Epithelial cell of alveolus of lung (primary cell): ENCODE measurements at places on chromosomes 3 and 15. TPM values are rescaled to one million over a fixed set of nuclear protein-coding genes. Genes with fewer than 3 reads are reported as not detected.

The SPINK8 gene
- total RNA-seq, result not detected in 2 replicates

The C3orf49 gene
- total RNA-seq, result not detected in 2 replicates

The RASL12 gene
- total RNA-seq, result 39.0 and 131 TPM in 2 replicates

The GREM1 gene
- 96.8 and 140 TPM in 2 replicates for total RNA-seq

The KLHL40 gene
- not detected in 2 replicates for total RNA-seq

The MYZAP gene
- 0.72 and 0.78 TPM in 2 replicates for total RNA-seq

The TERC gene
- total RNA-seq, result 234 and 424 TPM in 2 replicates

The MAP6D1 gene
- 1.4 and 3.5 TPM in 2 replicates for total RNA-seq

The SMCO1 gene
- not detected in 2 replicates for total RNA-seq

The DHX36 gene
- 22.0 and 33.5 TPM in 2 replicates for total RNA-seq

The GOLGA6D gene
- not detected in 2 replicates for total RNA-seq

The USP3 gene
- total RNA-seq, result 26.5 and 55.8 TPM in 2 replicates

The TAGLN3 gene
- total RNA-seq, result 3.2 TPM in 1 of 2 replicates, not detected in the other

The QARS1 gene
- 316 and 341 TPM in 2 replicates for total RNA-seq

The CHRNA3 gene
- not detected in 2 replicates for total RNA-seq

The PCSK6 gene
- 0.32 and 1.9 TPM in 2 replicates for total RNA-seq

The FOXB1 gene
- total RNA-seq, result not detected in 2 replicates

The PPP1R14D gene
- total RNA-seq, result not detected in 2 replicates

The ITGA11 gene
- total RNA-seq, result 2.0 and 16.5 TPM in 2 replicates

The POC1A gene
- total RNA-seq, result 4.1 and 8.7 TPM in 2 replicates

The ANP32A gene
- 63.4 and 65.7 TPM in 2 replicates for total RNA-seq

The TLR9 gene
- total RNA-seq, result not detected in 2 replicates

The TIGIT gene
- not detected in 2 replicates for total RNA-seq

The CCNDBP1 gene
- 36.7 and 55.6 TPM in 2 replicates for total RNA-seq

The CCK gene
- 3.2 and 5.9 TPM in 2 replicates for total RNA-seq

The RASGRF1 gene
- total RNA-seq, result not detected in 2 replicates

The ACAD9 gene
- 21.2 and 33.7 TPM in 2 replicates for total RNA-seq

The CEP97 gene
- total RNA-seq, result 6.5 and 10.1 TPM in 2 replicates

The TRNT1 gene
- 9.4 and 15.8 TPM in 2 replicates for total RNA-seq

The FBXL2 gene
- total RNA-seq, result 7.1 and 10.0 TPM in 2 replicates

The CHL1 gene
- 0.39 and 19.6 TPM in 2 replicates for total RNA-seq

The TMEM212 gene
- total RNA-seq, result not detected in 2 replicates

The TMOD2 gene
- 3.2 and 3.7 TPM in 2 replicates for total RNA-seq

The NR2C2 gene
- 13.4 and 14.8 TPM in 2 replicates for total RNA-seq

The MYRIP gene
- total RNA-seq, result 0.24 TPM in 1 of 2 replicates, not detected in the other

The SEMA3G gene
- 0.13 and 0.40 TPM in 2 replicates for total RNA-seq
